ENCODE measurements at places on chromosomes 11 and 22. TPM values are rescaled to one million over a fixed set of nuclear protein-coding genes. Genes with fewer than 3 reads are reported as not detected.

SLC35E4 gene
- 3.8 TPM for total RNA-seq

- DNase-seq: no peak
Observed at GRCh38 chr22:40407021-40407761, 36.8 kb downstream of the SGSM3 start.

PAK1 gene
- total RNA-seq: 7.7 TPM

TTC38 gene
- 25.4 TPM for total RNA-seq

- no peak for DNase-seq
Observed at GRCh38 chr11:33187998-33188722, 26.9 kb upstream of the CSTF3 start.

DNA sequence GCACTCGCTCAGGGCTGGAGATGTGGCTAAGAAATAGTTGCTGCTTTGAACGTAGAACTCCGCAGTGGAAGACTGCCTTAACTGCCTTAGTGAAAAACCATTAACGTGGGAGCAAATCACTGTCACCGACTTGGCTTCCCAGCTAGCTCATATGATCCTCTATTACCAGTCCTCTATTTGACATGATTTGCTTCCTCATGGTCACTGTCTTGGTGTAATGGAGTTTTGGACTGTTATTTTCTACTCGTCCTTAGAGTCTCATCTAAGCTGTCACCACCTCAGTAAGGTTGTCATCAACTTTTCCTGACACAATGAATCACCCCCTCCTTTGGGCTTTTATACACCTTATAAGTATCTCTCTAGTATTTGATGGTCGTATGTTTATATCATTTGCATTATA lies 167.1 kb upstream of the NARS2 start:
- DNase-seq: no peak

GRCh38 chr11:35919244-35919643 lies 24.6 kb upstream of the LDLRAD3 start:
- DNase-seq: no peak

- no peak for DNase-seq
Observed at GRCh38 chr22:50199829-50200460, 866 bp upstream of the SELENOO start.

- DNase-seq: no peak
Observed at GRCh38 chr11:46514370-46514769, 79.5 kb downstream of the AMBRA1 start.

TPBGL gene
- 0.16 TPM for total RNA-seq

DNA sequence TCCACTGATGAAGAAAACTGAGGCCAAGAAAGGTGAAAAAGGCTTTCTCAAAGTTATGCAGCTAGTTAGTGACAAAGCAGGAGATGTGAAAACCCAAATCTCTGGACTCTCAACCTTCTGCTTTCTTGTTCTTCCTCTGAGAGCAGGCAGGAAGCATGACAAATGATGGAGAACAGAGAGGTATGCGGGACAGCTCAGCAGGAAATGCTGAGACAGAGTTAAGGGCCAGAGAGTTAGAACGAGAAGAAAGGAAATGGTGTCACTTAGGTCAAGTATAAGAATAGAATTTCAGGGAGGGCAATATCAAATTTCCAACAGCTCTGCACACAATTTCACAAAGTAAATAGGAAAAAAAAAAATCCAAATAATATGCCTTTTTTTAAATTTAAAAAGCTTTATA lies 67.6 kb upstream of the ARHGAP42 start:
- DNase-seq: no peak

- no peak for DNase-seq
Observed at GRCh38 chr11:118052581-118053206, 24.2 kb upstream of the TMPRSS4 start.

- DNase-seq: no peak
Observed at GRCh38 chr11:115284773-115285172, 219.4 kb downstream of the CADM1 start.

DNA sequence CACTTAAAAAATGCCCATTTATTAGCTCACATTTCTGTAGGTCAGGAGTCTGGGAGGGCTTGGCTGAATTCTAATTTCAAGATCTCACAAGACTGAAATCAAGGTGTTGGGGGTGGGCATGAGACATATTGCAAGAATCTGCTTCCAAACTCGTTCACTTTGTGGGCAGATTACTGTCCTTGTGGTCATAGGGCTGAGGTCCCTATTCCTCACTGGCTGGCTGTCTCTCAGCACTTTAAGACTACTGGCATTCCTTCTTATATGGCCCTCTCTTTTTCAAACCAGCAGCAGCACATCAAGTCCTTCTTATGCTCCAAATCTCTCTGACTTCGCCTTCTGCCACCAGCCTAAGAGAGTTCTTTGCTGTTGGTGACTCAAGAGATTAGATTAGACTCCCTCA lies 27.8 kb upstream of the MYOD1 start:
- DNase-seq: no peak

GRCh38 chr11:23789200-23789853 lies 707.5 kb upstream of the LUZP2 start:
- no peak for DNase-seq

DNA sequence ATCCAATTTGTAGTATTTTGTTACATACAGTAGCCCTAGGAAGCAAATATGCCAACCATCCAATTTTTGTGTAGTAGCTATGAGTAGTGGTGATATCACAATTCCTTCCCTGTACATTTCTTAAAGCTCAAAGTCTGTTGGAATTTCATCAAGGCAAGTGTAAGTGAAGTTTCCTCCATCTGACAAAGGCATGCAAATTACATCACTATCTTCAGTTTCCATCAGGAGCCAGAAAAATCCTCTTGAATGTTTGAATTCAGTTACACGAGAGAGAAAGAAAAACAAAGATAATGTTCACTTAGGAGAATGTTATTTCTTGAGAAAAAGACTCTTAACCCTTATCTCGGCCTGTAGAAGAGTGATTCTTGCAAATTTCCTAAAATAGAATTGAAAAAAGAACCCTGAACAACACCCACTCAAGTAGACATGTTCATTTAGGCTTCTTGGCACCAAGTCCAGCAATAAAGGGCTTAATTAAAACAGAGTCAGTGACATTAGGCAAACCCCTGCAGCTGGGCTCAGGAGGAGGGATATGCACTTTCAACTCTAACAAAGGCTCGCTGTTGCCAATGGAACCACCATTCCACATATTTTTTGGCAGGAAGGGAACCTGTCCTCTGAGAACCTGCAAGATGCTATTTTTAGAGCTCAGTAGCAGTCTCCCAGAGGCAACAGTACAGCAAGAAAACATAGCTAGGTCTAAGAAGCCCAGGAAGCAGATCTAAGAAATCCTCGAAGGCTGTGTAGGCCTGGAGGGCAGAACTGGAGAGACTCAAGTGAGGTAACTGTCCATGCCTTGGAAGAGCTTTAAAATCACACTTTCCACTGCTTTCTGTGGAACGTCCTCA lies 144.6 kb downstream of the CCDC81 start:
- no peak for DNase-seq

DNA sequence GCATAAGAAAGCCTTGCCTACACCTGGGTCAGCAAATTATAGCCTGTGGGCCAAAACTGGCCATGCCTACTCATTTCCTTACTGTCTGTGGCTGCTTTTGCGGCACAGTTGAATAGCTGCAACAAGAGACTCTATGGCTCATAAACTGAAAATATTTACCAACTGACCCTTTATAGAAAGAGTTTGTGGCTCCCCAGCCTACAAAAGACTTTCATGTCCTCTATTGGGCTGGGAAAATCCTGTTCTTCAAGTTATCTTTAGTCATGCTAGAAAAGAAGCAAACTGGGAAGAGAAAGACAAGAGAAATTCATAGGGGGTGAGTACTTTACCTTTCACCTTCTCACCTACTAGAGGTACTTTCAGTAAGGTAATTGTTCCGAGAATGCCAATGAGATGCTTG lies 175.1 kb downstream of the SWAP70 start:
- DNase-seq: no peak

TYR gene
- total RNA-seq: not detected

FADS3 gene
- total RNA-seq: 65.5 TPM

DNA sequence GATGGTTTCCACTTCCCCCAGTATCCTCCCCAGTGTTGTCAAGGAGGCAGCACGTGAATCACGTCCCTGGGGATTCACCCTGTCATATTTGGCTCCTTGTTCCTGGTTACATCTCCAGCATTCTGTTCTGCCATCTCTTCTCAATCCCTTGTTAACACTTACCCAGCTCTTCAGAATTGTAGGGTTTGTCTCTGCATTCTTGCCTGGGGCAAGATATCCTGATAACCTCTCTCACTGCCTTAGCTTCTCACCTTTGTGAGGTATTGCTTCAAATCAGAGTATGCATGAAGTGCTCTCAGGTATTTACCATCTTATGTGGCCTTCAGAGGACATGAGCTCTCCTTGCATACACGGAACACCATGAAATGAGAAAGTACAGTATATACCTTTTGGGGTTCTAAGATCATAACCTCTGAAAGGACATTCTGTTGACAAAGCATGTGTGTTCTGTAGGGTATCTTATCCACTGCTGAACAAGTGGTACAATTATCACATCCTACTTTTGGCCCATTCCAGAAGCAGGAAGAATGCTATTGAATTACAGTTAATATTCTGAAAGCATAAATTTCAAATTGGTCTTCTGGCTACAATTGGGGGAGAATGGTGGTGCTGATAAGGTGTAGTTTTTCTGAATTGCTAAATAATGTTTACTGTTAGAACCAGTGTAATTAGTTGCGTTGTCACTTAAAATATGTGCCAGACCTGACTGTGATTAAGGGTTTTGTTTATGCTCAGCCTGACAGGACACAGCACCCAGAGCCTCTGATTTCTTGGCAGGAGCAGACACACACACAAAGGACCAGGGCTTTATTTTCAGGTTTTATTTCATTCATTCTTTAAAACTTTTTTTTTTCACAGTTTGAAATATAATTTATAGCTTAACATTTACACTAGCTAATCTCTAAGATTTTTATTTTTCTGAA lies 32.7 kb downstream of the VSTM5 start:
- DNase-seq: no peak

NPAS4 gene
- total RNA-seq: not detected

DNA sequence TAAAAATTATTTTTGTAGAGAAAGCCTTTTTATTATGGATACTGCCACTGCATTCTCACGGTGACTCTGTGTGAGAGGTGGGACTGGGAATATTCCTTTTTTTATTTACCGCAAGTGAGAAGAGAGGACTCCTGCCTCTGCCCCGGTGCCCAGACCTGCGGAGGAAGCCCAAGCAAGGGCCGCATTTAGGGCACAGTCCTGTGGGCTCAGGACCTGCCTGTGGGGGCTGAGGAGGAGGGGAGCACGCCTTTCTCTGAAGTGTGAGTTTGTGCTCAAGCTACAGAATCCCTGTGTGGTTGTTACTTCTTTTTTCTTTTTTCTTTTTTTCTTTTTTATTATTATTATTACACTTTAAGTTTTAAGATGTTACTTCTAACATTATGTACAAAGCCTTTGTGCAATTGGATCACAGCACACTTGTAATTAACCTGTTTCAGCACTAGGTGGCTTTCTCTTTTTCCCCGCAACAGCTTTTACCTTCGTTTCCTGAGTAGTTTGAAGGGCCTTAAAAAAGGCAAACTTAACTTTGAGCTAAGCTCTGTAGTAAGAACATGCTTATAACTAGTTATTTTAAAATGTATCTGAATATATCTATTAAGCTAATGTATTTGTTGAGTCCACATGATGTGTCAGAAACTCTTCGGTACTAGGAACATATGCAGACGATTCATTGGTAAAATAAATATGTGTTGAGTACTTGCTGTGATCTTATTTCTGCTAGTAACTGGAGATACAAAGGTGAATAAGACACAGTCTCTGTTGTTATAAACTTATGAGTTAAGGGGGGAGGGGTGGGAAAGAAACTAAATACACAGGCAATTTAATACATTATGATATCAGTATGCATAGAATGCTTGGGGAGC lies 18.3 kb downstream of the AMOTL1 start:
- no peak for DNase-seq

ANKK1 gene
- not detected for total RNA-seq

- no peak for DNase-seq
Observed at GRCh38 chr11:114091516-114092397, 32.2 kb downstream of the ZBTB16 start.

DNA sequence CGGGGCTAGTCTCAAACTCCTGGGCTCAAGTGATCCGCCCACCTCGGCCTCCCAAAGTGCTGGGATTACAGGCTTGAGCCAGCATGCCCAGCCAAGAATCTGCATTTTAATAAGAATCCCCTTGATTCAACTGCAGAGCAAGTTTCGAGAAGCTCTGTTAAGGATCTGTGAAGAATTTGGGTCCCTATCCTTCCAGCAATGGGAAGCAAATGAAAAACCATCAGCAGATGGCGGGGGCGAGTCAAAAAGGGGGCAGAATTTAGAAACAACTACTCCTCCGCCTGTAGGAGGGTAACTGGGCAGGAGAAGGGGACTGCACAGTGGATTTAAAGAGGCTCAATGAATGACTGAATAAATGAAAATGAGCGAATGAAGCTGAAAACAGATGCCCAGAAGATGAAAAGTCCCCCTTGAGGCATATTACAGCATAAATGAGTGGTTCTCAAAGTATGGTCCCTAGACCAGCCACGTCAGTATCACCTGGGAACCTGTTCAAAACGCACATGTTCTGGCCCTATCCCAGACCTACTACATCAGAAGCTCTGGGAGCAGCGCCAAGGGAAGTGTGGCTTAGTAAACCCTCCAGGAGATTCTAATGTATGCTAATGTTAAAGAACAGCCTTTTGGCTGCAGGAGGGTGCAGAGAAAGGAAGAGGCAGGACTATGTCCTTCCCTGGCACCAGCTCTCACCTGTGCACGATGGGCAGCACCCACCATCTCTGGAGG lies 15.0 kb downstream of the VWCE start:
- no peak for DNase-seq

GRCh38 chr11:64206457-64207255 lies at the start of gene FERMT3:
Gene FERMT3, plus strand, starts transcription at chr11:64206721. Its CDS starts 644 bp downstream, at chr11:64207365.
- peak; percentile 72 for DNase-seq

DNA sequence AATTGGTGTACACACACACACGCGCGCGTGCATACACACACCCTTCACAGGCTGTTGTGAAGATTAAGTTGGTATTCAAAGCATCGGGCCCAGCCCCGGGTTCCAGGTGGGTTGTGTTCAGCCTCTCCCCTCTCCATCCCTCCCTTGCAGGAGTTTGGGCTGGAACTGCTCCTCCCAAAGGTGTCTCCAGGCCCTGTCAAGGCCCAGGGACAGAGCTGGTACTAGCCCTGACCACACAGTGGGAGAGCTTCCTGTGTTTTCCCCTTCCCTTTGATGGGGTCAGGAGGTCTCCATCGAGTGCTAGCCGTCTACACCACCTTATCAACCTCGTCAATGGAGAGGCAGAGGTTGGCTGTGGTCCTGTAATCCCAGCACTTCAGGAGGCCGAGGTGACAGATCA lies 36.5 kb upstream of the CSNK1E start:
- DNase-seq: no peak

Measured in left ventricle myocardium inferior (tissue), 1 donor.